ENCODE measurements at places on chromosomes 7 and 10.
A peak's percentile ranks its signal among the peaks of the same experiment; 100 is the strongest.

DNA sequence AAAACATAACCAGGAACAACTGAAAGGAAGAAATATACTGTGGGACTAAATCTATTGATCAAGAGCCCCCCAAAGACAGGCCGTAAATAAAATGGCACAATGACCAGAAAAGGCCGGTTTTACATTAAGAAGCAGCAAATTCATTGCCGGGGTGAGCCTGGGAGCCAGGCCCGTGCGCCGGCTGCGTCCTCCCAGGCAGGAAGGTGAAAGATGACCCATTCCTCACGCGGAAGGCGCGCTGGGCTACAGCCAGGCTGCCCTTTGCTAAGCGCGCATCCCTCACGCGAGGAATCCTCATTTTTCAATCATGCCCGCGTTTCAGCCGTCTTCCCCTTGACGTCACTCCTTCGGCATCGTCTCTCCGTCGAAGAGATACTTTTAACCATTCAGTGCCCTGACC lies 47.6 kb upstream of the MGMT start:
- no peak for DNase-seq

- no peak for DNase-seq
Measured at GRCh38 chr7:17774248-17774647, 166.0 kb downstream of the SNX13 start.

DNA sequence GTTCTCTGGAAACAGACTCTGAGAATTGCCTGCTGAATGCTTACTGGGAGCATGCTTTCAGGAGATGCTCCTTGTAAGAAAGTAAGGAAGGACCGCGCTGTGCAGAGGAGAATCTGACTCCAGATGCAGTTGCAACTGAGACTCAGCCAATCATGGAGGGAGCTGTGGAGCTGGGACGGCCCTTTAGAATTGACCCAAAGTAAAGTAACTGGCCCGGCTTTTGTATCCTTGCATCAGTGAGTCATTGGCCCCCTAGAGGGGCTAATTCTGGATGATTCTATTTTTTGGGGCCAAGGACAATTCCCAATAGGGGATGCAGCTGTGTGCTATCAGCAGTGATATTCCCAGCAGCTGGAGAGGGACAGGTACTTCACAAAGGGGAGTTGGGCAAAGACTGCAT lies 170.4 kb downstream of the PTEN start:
- no peak for DNase-seq

- no peak for DNase-seq
Measured at GRCh38 chr7:24800667-24801066, 43.4 kb upstream of the GSDME start.

DNA sequence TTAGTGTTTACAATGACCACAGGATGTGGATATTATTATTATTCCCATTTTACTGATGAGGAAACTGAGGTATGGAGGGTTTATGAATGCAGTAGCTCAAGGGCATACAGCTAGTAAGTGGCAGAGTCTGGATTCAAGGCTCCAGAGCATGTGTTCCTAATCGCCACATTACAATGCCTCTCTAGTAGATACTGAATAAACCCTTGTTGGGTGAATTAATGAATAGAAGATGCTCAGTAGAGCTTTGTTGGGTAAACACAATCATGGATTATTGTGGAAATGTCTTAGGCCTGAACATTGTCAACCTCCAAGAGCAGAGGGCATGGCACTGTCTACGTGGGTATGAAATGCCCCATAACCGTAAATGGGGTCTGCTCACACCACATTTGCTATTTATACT lies 545.3 kb downstream of the LRMDA start:
- no peak for DNase-seq

DNA sequence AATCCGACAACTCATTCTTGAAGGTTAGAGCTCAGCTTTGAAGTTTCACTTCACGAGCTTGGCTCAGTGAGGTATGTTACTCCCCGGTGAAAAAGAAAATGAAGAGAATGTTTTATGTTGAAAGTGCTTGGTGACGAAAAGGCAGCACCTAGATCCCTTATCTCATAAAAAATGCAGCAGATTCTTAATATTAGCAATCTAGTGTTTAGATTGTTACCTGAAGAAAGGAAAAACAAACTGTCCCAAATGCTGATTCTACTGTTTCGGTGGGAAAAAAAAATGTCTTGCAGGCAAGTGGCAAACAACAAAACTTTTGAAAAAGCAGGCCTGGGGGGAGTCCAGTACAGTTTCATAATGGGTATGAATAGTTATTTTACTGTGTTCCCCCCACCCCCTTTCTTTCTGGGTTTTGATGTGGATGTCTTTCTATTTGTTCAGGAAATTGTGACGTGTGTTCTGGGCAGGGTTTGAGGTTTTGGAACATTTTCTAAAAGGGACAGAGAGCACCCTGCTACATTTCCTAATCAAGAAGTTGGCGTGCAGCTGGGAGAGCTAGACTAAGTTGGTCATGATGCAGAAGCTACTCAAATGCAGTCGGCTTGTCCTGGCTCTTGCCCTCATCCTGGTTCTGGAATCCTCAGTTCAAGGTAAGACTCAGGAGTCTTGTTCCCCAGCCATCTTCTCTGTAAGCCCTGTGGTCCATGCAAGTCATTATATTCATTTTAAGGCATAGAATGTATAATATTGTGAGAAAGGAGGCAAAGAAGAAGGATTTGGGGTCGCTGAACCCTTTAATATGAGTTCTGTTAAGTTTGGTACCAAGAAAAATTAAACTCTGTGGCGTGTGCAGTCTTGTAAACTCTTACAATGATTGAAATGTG lies at the start of gene SRGN:
Gene SRGN, plus strand, starts transcription at position 514 of the 881 bp plus-strand sequence. Its CDS starts 55 bp downstream, at position 569.
- peak; percentile 57 for DNase-seq

DNA sequence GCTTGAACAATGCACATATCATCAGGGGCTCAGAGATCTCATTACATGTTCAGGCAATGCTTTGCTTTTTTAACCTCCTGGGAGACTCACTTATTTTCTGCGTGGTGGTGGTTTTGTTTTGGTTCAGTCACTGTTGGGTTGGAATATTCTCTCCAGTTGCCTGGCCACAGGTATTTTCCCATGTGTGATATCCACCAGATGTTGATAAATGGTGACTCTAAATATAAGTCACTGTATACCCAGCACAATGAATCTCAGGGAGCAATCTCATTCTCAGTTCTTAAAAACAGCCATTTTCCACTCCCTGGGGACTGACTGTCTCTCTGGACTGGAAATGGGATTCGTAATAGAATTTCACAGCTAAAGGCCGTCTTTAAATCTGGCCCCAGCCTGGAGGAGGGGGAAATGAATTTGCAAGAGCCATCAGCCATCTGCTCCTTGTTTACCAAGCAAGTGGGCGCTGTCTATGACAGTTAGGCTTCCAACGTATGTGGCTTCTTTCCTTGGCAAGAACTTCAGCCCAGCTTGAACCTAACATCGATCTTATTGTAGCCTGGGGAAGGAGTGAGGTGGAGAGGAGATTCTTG lies 1106.2 kb downstream of the NRG3 start:
- no peak for DNase-seq

GRCh38 chr7:115208710-115209560 lies 287.0 kb downstream of the MDFIC start:
- DNase-seq, result no peak

DNA sequence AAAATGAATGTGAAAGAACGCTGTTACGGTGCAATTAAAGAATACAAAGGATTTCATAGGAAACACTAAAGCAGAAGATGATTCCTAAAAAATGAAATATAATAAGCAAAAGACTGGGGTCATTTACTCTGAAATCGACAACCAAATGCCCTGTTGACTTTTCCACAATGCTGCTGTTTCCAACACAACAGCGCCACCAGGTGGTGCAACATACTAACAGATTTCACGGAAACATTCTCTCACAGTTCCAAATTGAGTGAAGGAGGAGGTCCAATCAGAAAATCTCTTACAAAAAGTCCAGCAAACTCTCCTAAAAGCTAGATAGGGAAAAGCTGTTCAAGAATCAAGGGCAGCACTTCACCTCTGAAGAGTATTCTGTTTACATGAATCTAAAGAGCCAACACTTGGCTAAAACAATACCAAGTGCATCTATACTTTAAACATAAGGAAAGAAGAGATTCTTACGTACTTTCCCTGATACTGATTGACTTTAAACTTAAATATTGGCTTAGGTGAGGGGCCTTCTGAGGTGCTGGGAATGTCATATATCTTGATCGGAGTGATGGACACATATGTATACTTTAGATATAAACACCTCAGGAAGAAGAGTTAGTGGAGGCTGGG lies 55.9 kb downstream of the UPF2 start:
- DNase-seq, result peak; percentile 48

GRCh38 chr10:3226960-3227744 lies 54.6 kb upstream of the PITRM1 start:
- no peak for DNase-seq

DNA sequence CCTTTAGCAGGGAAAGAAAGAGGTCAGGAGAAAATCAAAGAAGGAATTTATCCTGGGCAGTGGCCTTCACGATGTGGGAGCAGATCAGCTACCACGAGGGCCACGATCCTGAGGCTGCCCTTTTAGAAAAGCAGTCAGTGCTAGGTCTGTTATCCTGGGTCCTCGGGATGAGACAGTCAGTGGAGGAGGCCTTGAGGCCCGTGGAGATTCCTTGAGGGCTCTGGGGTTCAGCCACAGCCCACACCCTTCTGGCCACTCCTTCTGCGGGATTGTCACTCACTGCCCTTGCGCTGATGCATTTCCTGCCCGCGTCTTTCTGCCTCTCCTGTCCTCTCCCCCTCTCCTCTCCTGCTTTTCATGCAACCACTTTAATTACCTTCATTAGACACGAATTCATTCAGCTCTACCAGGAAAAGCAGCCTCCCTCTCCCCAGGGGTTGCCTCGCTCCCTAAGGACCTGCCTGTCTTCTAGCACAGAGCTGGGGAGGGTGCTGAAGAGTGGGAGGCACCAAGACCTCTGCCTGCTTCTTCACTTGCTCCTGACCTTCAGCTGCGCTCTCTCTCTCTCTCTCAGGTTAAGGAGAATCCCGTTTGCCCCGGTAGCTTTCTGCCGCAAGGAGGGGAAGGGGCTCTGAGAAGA lies 42.6 kb upstream of the LRRC4 start:
- DNase-seq, result no peak

DNA sequence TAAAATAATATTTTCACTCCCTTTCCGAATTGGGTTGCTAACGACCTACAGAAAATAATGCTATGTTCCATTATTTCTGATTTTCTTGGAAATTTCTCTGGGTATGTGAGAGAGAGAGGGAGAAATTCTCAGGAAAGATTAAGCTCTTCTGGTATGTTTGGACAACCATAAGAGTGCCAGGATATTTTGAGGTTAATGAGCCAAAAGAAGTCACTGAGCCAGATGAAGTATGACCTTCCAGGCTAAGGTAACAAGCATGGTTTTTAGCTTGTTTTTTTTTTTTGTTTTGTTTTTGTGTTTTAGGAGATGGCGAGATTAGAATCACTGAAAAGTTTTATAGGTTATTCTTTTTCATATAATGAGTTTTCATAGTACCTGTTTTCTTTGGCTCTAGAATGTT lies 171.0 kb upstream of the FOXP2 start:
- DNase-seq, result no peak

DNA sequence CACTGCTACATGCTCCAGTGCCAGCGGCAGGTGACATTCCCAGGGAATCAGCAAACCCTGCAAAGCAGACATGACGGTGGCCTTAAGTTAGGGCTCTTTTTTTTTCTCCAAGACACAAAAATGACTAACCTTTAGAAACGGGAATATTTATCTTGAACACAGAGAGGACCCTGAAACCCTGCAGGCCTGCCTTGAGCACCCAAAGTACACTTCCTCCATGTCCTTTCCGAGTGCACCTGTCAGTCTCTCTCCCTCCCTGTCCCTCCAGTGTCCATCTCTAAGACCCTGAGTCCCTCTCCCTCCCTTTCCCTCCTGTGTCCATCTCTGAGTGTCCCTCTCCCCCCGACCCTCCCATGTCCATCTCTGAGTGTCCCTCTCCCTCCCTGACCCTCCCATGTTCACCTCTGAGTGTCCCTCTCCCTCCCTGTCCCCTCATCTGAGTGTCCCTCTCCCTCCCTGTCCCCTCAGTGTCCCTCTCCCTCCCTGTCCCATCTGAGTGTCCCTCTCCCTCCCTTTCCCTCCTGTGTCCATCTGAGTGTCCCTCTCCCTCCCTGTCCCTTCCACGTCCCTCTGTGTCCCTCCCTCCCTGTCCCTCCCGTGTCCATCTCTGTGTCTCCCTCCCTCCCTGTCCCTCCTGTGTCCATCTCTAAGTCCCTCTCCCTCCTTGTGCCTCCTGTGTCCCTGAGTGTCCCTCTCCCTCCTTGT lies 51.2 kb upstream of the CAMK2B start:
- DNase-seq, result no peak

- DNase-seq, result no peak
Measured at GRCh38 chr7:84549409-84549808, 354.8 kb upstream of the SEMA3A start.

- DNase-seq, result no peak
Measured at GRCh38 chr10:114035791-114036190, 7.9 kb upstream of the ADRB1 start.

- DNase-seq, result no peak
Measured at GRCh38 chr7:135758531-135758932, 9.9 kb upstream of the FAM180A start.

DNA sequence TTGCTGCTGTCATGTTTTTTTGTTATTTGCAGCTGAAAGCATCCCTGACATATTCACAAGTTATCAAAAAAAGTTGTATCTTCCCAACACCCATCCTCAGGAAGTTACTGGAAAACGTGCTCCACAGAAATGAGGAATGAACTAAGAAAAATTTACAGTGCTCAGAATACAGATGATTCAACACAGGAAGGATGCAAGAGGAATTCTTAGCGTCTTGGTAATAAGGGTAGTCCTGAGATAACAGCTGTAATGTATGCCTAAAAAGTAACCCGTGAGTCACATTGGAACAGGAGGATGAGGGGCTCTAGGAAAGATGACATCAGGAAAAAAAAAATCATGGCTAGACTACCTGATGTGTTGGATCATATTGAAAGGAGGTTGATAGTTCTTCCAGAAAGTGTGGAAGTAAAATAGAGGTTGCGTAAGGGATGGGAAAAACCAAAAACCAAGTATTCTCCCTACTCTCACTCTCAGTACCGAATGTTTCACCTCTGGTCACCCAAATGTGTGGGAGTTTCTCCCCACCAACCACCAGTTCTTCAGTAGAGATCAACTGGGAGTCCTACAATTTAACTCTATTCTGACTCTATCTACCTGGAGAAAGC lies 3.9 kb downstream of the ADAM12 start:
- DNase-seq, result no peak

- DNase-seq, result no peak
Measured at GRCh38 chr7:157519798-157520244, 183.0 kb downstream of the DNAJB6 start.

GRCh38 chr10:101561068-101561915 lies 26.8 kb downstream of the POLL start:
- DNase-seq, result no peak

GRCh38 chr7:143390104-143390772 lies 9.1 kb downstream of the ZYX start:
- DNase-seq, result no peak

GRCh38 chr10:60277656-60278055 lies 112.0 kb downstream of the ANK3 start:
- DNase-seq, result no peak

DNA sequence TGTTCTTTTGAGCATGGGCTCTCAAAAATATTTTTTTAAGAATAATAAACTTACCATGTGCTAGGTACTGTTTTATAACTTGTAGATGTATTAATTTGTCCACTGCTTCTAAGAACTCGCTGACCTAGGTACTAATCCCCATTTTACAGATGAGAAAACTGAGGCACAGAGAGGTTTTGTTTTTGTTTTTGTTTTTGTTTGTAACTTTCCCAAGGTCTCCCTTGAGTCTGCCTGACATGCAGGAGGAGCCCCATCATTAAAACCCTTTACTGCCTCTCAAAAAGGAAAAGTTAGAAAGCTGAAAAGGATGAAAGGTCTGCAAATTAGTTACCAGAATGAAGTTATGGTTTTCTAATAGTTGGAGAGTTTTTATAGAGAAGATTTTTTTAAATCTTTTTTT lies 38.5 kb upstream of the AGBL3 start:
- no peak for DNase-seq

GRCh38 chr7:70733090-70733489 lies 398.9 kb upstream of the GALNT17 start:
- DNase-seq, result no peak

Data from naive B cell (primary cell).